ENCODE measurements at places on chromosomes 16 and 17.

- DNase-seq = no peak
Observed at GRCh38 chr16:87580855-87581261, 21.4 kb upstream of the JPH3 start.

DNA sequence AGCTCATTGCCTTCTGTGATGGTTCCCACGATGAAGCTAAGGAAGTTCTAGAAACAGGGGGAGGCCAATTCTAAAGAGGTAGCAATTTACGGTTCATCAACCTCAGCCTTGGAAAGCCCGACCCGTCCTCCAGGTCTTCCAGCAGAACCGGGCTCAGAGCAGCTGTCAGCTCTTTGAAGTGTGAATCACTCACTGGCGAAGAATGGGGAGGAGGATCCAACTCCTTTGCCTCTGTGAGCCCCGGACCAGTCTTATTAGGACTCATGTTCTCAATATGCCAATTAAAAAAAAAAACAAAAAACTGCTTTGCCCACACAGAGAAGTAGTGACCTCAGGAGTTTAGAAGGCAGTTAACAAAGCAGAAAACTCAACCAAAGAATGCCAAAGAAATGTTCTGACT lies 31.4 kb downstream of the STX8 start:
- no peak for DNase-seq

- DNase-seq = no peak
Observed at GRCh38 chr16:74073456-74073855, 223.2 kb upstream of the PSMD7 start.

GRCh38 chr16:29857133-29857760 lies 5.8 kb downstream of the CDIPT start:
- no peak for DNase-seq

- DNase-seq = no peak
Observed at GRCh38 chr16:80299416-80299815, 241.4 kb upstream of the DYNLRB2 start.

- no peak for DNase-seq
Observed at GRCh38 chr16:30706046-30706445, 7.1 kb downstream of the SRCAP start.

- DNase-seq = no peak
Observed at GRCh38 chr17:53721101-53721500, 101.6 kb upstream of the KIF2B start.

GRCh38 chr17:9192010-9192409 lies 170.7 kb downstream of the NTN1 start:
- DNase-seq = no peak
